CD4-positive, alpha-beta memory T cell (primary cell): ENCODE measurements at places on chromosomes 3 and 15. TPM values are rescaled to one million over a fixed set of nuclear protein-coding genes. Genes with fewer than 3 reads are reported as not detected.

The PSTPIP1 gene
- polyA plus RNA-seq = 63.3 TPM

The IFT57 gene
- 55.2 TPM for polyA plus RNA-seq

The SERINC4 gene
- polyA plus RNA-seq = 0.70 TPM

The PRC1 gene
- 2.3 TPM for polyA plus RNA-seq

The ZNF445 gene
- 0.57 TPM for polyA plus RNA-seq

The C3orf52 gene
- 2.1 TPM for polyA plus RNA-seq

The CCDC71 gene
- polyA plus RNA-seq = 0.13 TPM

DNA sequence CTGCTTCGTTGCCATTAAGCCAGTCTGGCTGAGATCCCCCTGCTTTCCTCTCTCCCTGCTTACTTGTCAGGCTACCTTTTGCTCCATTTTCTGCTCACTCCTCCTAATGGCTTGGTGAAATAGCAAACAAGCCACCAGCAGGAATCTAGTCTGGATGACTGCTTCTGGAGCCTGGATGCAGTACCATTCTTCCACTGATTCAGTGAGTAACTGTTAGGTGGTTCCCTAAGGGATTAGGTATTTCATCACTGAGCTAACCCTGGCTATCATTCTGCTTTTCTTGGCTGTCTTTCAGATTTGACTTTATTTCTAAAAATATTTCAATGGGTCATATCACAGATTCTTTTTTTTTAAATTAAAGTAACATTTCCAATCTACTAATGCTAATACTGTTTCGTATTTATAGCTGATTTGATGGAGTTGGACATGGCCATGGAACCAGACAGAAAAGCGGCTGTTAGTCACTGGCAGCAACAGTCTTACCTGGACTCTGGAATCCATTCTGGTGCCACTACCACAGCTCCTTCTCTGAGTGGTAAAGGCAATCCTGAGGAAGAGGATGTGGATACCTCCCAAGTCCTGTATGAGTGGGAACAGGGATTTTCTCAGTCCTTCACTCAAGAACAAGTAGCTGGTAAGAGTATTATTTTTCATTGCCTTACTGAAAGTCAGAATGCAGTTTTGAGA is 25.0 kb downstream of the CTNNB1 start:
- no peak for DNase-seq

- DNase-seq = no peak
Measured at GRCh38 chr15:57626713-57627440, 35.2 kb downstream of the MYZAP start.

- no peak for DNase-seq
Measured at GRCh38 chr15:78212546-78213424, 21.6 kb downstream of the ACSBG1 start.

DNA sequence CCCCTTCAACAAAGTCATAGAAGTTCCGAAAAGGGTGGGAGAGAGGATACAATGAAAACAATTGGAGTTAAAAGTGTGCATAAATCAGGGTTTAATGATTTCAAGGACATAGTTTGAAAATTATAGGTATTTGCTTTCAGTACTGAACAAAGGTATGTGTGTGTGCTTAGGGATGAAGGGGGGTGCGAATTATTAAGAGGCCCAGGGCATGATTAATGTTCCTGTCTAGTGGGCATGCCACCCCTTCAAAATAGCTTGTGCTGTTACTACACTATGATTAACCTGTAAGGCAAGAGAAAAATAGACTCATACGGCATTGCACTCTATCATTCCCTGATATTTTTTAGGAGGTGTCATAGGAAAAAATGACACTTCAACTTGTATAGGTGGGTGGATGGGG is 731.6 kb downstream of the NAALADL2 start:
- DNase-seq = no peak

- DNase-seq = no peak
Measured at GRCh38 chr3:98513091-98513511, 9.6 kb downstream of the CLDND1 start.

DNA sequence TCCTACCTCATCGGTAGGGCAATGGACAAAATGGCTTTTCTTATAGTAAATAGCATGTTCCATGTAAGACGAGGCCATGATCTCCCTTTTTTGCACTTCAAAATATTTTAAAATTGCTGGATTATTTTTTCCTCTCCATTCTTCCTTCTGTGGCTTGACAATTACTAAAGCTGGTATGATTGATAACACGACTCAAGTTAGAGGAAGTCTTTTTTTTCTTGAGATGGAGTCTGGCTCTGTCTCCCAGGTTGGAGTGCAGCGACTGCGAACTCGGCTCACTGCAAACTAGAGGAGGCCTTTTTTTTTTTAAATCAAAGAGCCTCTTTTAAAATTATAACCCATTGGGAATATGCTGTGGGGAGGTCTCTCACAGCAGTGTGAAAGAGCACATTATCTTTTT is 124.5 kb upstream of the TBL1XR1 start:
- no peak for DNase-seq

GRCh38 chr3:49668861-49669260 is 5.3 kb upstream of the APEH start:
- DNase-seq = no peak

GRCh38 chr15:70863450-70864218 is 9.7 kb upstream of the LARP6 start:
- DNase-seq = no peak

GRCh38 chr15:45199136-45199810 is 11.5 kb upstream of the SHF start:
- DNase-seq = peak; percentile 49

- DNase-seq = no peak
Measured at GRCh38 chr3:99882436-99883137, 64.9 kb downstream of the CMSS1 start.

DNA sequence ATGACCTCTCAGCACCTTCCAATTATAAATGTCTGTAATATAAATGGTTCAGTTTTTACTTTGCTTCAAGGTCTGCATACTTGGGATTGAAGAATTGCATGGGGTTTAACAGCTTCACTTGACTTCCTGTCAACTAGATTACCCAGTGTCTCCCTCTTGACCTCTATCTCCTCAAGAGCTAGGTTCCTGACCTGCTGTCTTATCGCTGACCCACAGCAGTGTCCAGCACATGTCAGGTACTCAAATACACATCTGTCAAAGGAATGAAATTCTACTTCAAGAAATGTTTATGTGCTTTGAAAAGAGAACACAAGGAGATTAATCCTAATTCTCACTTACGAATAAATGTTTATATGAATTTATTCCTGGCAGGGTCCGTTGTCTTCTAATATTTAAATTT is 284.5 kb downstream of the SLC9A9 start:
- DNase-seq = no peak

DNA sequence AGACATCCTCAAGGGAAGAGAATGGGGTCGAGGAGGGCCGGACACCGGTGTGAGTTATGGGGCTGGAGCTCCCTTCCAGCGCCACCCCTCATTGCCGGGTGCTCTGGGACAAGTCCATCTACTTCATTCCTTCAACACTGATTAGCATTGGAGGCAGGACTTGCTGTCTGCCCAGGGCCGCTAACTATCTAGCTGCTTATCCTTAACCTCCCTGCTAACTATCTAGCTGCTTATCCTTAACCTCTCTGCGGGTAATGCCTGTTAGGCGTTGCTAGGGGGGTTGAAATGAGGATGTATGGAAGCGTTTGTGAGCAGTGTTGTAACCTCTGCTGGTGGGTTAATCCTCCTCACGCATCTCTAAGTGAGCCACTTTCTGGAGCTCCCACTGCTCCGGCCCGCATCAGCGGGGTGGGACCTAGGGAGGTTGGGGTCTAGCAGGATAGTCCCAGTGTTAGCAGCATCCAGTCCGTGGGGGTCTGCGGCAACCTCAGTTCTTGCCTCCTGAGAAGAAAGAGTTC is 10.9 kb upstream of the CHAC1 start:
- DNase-seq = no peak

DNA sequence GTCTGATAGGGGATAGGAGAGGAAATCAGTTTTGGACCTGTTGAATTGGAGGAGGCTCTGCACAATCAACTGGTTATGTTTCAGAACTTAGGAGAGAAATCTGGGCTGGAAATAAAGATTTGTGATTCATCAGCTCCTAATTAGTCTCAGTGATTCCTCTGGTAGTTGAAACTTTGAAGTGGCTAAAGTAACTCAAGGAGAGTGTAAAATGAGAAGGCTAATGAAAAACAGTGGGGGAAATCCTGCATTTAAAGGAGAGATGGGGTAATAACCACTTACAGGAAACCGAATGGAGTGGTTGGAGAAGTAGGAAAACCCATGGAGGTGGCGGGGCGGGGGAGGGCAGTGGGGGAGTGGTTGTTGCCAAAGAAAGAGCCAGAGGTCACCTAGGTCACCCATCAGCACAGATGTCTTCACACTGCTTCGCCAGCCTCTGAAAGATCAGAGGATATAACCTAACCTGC is 32.6 kb downstream of the MAP2K5 start:
- no peak for DNase-seq

DNA sequence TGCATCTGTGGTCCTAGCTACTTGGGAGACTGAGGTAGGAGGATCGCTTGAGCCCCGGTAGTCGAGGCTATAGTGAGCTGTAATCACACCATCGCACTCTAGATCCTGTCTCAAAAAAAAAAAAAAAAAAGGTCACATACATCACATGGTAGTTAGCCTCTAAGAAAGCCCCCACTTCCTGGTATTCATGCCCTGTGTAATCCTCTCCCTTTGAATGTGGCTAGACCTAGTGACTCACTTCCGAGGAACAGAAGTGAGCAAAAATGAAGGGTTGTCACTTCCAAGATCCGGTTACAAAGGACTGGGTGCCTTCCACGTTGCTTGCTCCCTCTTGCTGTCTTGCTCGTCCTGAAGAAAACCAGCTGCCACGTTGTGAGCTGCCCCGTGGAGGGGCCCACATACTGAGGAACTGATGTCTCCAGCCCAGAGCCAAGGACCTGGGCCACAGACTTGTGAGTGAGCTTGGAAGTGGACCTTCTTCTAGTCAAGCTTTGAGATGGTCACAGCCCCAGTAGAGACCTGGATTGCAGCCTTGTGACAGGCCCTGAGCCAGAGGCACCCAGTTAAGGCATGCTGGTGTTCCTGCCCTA is 12.6 kb upstream of the LCTL start:
- no peak for DNase-seq

DNA sequence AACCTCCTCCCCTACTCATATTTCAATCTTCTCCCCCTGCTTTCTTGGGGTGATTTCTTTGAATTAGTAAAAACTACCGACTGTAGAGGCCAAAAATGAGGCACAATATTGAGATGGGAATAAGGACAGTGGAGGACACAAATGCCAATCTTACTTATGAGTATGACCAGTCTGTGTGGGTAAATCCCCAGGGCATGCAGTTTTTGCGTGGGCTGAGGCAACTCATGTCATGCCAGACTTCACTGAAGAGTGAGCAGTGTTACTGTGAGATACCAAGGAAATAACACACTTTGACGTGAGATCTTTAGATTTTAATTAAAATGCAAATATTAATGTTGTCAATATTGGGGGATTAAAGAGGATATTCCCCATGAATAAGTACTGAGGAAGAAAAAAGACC is 254.3 kb upstream of the ICE2 start:
- DNase-seq = no peak

DNA sequence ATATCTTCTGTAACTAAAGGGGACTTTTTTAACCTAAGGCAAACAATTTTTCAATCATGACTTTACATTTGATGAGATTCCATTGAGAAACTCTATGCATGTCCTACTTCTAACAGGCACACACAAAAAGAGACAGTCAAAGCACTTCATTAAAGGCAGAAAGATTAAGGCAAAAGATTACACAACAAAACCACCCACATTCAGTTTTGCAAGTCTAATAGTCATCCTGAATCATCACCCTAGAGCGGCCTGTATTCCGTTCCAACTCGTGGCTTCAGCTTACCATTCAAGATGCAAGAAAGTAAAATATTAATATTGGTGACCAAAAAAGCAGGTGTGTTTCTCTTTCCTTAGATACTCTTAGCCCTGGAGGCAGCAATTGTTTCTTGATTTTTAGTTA is 205.9 kb downstream of the P3H2 start:
- no peak for DNase-seq

DNA sequence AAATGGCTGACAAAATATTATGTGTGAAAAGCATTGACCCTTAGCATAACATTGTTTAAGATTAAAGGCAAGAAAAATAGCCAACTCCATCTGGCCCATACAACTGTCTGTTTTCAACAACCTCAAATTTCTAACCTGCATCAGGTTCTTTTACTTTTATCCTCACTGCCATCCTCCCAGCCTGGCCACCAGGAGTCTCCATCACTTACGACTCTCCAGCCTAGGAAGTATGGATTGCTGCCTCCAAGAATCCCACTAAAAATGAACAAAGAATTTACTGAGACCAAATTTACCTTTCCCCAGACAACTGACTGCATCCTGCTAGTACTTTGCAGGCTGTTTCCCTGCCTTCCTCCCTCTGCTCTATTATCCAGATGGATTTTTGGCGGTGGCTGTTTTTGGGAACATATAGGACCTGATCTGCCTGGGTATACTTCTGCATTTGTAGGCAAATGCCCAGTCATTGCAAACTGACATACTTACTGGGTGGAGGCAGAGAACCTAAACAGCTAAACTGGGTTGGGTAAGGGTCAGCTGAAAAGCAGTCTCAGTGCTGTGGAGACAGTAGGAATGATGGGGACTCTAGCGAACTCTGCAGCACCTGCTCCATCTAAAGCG is 144.2 kb downstream of the GHSR start:
- no peak for DNase-seq
